ENCODE measurements at places on chromosomes 4 and X. TPM values are rescaled to one million over a fixed set of nuclear protein-coding genes. Genes with fewer than 3 reads are reported as not detected.
A peak's percentile ranks its signal among the peaks of the same experiment; 100 is the strongest.

GRCh38 chrX:103170216-103170615 lies 44.7 kb upstream of the BEX4 start:
- DNase-seq = no peak

GRCh38 chrX:84216406-84216805 lies 28.4 kb upstream of the RPS6KA6 start:
- DNase-seq = no peak

DNA sequence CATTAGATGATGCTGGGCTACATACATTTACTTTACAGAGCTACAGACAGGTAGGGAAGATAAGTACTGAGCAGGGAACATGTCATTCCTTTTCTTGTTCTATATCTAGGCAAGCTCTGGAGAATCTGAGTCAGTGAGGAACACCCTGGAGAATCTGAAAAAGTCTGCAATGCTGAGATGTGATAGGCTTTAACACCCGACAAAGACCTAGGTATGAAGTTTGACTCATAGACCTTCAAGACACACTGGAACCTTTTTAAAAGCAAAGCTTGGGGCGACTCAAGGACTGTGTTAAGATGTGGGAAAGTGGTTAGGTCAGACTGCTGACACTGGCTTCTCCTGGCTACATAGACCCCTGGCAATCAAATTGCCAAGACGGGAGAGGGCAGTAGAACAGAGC lies 42.8 kb downstream of the OSTC start:
- no peak for DNase-seq

DNA sequence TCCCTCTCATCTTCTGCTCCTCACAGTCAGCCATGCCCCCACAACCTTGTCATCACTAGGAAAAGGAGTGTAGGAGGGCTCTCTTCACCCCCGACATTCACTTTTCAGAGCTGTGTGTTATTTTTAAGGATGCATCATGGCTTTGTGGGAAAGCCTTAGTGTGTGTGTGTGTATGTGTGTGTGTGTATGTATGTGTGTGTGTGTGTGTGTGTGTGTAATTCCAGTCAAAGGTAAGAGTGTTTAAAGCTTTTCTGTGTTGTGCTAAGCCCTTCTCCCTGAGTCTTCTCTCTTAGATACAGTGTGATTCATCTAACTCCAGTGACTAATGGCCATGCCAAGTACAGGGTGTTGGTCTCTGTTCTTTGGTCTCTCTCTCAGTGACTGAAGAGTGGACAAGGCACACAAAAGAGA lies 76.6 kb downstream of the CHIC2 start:
- DNase-seq = no peak

GRCh38 chr4:38787693-38788092 lies 4.9 kb upstream of the TLR10 start:
- DNase-seq = no peak

TCEANC gene
- 2.5 TPM for total RNA-seq

PPP2R2C gene
- total RNA-seq = not detected

DNA sequence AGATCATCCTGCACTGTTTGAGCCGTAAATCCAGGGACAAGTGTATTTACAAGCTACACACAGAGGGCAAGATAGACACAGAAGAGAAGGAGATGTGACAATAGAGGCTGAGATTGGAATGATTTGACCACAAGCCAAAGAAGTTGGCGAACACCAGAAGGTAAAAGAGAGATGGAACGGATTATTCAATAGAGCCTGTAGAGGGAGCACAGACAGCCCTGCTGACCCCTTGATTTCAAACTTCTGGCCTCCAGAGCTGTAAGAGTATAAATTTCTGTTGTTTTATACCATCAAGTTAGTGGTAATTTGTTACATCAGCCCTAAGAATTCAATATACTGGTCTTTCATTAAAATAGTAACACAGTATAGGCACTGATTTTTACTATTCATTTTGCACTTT lies 447.8 kb downstream of the FAT4 start:
- DNase-seq = no peak

- DNase-seq = peak; percentile 3
Measured at GRCh38 chr4:3317011-3317655, 24.3 kb downstream of the RGS12 start.

Measured in activated naive CD4-positive, alpha-beta T cell treated with anti-CD3 and anti-CD28 coated beads for 36 hours (primary cell).